ENCODE measurements at places on chromosomes 5 and 9.

DNA sequence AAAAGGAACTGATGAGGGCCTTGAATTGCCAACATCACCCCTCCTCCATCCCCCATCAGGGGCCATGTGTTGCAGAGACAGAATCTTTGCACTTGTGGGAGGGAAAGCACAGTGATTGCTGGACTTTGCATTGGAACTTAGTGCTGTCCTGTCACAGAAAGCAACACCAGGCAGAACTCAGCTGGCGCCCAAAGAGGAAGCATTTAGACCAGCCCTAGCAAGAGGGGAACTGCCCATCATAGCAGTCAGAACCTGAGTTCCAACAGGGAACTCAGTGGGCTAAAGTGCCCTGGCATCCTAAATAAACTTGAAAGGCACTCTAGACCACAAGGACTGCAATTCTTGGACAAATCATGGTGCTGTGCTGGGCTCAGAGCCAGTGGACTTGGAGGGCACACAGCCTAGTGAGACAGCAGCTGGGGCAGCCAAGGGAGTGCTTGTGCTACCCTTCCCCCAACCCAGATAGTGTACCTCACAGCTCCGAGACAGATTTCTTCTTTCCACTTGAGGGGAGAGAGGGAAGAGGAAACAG, 128.1 kb downstream of the ACTL7B start:
- peak; percentile 98 for DNase-seq

GRCh38 chr5:155052532-155052931, 39.0 kb downstream of the KIF4B start:
- DNase-seq, result no peak

DNA sequence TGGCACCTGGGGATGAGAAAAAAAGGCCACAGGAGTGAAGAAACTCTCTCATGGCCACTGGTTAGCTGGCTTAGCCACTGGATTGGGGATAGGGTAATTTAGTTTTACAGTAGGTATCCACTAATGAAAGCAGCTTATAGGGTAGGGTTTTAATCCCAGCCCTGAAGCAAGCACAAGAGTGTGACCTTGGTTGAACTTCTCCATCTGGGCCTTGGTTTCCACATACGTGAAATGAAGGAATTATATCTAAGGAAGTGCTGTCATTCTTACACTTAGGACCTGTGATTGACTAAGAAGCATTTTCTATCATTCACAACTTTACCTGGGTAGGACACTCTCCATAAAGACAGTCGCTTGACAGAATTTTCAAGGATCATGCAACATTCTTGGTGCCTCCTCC, 49.6 kb downstream of the FAT2 start:
- DNase-seq, result no peak

DNA sequence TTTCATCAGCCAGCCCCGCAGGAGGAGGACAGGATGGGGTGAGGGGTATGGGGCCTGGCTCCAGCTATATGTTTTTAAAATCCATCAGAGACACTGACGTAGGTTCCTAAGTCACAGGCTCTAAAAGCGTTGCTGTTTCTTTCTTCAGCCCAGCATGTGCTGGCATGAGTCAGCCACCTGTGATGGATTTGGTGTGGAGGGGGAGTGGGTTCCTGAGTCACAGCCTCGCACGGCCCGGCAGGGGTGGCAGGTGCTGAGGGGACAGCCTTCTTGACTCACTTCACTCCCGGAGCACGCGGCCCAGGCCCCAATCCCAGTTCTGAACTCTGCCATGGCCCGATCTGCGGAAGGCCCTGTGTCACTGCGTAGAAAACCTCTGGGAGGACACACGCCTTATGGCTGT, 38.8 kb upstream of the RPL26L1 start:
- DNase-seq, result no peak

- no peak for DNase-seq
Measured at GRCh38 chr5:91690921-91691320, 307.8 kb upstream of the ARRDC3 start.

- no peak for DNase-seq
Measured at GRCh38 chr9:93465855-93466254, 12.5 kb upstream of the FAM120AOS start.

- DNase-seq, result no peak
Measured at GRCh38 chr9:102445906-102446305, 549.2 kb upstream of the CYLC2 start.

DNA sequence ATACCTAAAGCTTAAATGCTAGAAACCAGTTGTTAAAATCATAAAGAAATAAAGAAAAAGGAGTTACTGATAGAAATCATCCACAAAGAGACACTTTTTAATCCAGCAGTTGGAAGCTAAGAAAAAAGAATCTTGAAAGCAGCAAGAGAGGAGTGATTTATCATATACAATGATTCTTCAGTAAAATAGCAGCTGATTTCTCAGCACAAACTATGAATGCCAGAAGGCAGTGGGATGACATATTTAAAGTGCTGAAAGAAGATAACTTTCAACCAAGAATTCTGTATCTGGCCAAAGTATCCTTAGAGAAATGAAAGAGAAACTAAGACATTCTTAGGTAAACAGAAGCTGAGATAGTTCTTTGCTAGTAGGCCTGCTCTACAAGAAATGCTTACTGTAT, 366.0 kb downstream of the HTR1A start:
- DNase-seq, result no peak

DNA sequence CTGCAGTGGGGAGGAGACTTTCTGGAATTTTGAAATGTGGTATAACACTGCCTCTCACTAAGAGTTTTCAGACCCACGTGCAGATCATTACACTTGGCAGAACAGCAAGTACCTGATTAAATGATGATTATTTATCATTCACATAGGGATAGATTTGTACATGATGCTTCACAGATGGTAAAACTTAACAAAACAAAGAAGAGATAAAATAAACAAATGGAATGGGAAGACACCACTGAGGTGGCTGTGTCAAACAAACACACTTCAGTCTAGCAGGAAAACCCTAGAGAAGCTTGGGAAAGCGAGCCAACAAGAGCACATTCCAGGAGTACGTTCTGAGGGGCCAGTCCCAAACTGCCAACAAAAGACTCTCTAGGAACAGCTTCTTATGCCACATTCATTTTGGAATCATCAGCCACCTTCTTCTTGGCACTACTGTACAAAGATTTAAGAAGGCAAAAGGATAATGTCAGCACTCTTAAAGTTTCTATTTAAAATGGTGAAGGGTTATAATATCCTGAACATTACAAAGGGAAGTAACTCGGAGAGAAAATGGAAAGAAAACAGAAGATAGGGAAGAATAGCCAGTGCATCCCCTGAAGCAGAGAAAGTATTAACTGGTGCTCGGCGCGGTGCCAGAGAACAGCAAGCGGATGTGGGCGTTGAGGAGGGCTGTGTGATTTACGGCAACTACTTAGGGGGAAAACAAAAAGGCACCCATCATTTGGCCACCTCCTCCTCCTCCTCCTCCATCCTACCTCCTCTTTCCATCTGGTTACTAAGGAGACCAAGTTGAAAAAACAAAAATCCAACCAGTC, 1.6 kb downstream of the MED27 start:
- peak; percentile 9 for DNase-seq

GRCh38 chr9:19431361-19432171, 22.8 kb downstream of the ACER2 start:
- DNase-seq, result peak; percentile 25

DNA sequence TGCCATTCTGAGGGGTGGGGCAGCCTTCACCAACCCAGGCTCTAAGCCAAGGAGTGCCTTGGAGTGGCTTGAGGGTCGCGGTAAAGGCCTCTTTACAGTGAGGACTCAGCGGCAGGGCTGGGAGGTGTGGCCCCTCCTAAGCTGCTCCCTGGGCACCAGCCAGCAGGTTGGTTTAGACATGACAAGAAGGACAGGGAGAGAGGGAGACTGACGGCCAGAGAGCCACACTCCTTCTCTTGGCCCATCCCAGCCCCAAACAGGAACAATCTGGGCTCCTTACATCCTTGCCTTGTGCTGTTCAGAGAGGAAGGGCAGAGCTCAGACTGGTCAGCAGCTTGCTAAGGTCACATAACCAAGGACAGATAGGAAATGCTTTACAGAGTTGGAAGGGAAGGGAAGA, 94.5 kb downstream of the LMX1B start:
- no peak for DNase-seq

- DNase-seq, result no peak
Measured at GRCh38 chr9:114301798-114302565, 20.9 kb upstream of the ORM1 start.

- no peak for DNase-seq
Measured at GRCh38 chr5:12691330-12691729, 787.1 kb upstream of the CTNND2 start.

DNA sequence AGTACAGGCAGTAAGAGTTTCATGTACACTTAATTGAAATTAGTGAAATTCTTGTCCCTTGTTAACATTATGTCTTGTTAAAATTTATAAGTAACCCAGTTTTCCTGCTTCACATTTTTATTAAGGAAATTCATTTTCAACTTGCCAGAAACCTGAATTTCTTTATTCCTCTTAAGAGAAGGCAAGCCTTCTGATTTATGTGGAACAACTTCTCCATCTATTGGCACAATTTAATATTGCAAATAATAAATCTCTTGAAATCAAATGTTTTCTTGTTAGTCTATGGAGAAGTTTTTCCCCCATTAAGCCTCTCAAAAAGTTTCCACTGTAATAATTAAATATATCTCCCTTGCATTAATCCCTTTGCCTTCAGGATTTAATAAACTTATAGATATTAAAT, 33.8 kb upstream of the ACO1 start:
- DNase-seq, result no peak

- DNase-seq, result no peak
Measured at GRCh38 chr5:109146591-109146990, 263.2 kb downstream of the PJA2 start.

- DNase-seq, result no peak
Measured at GRCh38 chr5:54799645-54800044, 185.7 kb downstream of the ESM1 start.

DNA sequence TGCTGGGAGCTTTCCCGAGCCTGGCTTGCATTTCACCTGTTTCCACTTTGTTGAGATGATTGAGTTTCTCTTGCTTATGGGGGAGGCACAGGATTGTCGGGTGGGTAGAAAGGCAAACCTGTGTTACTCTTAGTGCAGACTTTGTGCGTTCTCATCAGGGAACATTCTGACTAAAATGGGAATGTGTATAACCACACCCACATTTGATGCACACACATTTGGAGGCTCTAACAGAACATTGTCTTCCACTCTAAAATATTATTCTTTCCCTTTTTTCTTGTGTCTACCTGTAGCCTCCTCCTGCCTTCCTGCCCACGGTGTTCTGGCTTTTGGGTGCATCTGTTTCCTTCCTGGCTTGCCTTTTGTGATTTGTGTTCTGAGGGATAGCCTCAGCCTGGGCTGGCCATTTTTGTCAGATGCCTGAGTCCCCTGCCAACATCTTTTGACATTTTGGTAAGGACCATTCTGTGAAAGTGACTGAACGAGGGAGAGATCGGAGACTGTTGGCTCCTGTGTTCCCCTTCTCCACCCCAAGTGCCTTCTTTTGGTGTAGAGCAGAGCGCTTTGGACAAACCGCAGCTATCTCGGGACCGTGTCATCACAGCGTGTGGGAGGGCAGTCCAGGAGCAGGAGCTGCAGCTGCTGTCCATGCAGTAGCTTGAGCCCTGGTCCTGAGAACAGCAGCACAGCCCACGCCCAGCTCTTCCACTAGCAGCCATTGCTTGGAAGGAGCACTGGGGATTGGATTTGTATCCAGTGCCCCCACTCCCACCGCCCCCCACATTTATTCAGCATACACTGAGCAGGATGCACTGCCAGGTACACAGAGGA, 101.4 kb downstream of the ARHGAP26 start:
- DNase-seq, result no peak

DNA sequence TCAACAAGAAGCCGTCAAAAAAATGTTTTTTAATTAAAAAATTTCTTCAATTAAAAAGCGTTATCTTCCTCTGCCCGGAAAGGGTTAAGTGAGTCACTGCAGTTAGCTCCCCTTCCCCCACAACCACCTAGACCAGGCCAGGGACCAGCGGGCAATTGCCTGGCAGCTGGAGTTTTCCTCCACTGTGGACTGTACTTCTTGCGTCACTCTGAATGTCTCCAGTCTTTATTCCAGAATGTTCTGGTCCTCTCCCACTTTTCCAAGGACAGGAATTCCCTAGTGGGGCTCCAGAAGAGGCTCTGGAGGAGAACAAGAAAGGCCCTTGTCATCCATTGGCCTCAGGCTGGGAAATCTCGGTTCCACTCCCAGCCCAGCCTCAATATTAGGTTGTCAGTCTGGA, 114.0 kb downstream of the C9orf50 start:
- no peak for DNase-seq

DNA sequence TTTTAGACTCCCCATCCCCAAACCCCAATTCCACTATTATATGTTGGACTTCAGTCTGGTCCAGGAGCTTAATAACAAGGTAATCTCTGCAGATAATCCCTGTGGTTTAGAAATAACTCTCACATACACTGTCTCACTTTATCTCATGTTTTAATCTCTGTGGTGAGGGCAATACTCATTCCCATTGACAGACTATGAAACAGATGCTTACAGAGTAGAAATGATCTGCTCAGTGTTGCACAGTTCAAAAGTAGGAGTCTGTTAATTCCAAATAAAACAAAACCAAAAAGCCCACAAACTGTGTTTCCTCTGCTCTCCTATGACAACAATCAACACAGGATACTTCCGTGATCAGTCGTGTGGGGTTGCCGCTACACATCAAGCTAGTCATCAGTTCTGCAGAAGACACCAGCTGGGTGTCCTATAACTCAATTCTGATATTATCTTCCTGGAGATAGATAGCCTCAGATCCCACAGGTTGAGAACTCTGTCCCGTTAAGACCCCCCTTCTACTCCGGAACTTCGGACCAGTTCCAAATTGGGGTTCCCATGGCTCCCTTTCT, 26.3 kb upstream of the FANCC start:
- no peak for DNase-seq

- DNase-seq, result no peak
Measured at GRCh38 chr9:86454701-86455615, 100.7 kb upstream of the TUT7 start.

GRCh38 chr5:33422191-33422590, 18.6 kb upstream of the TARS1 start:
- DNase-seq, result no peak

GRCh38 chr9:115849679-115850412, 303.7 kb upstream of the PAPPA start:
- no peak for DNase-seq

DNA sequence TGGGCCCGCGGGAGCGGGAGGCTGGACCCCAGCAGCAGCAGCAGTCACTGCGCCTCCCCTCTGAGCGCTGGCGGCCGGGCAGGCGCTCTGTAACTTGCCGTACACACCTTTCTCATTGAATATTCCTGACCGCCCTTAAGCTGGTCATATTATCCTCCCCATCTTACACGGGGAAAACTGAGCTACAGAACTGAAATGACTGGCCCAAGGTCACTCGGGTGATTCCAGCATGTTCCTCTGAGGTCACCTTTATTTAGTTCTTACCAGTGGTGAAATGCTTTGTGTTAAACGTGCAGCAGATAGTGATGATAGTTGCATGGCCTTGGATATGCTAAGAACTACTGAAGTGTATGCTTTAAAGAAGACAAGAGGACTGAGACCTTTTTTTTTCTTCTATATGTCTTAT, 607 bp downstream of the UQCRQ start:
- DNase-seq, result no peak

GRCh38 chr5:134714120-134714519, 24.2 kb upstream of the CAMLG start:
- DNase-seq, result no peak

GRCh38 chr5:31194892-31195555, 1.5 kb downstream of the CDH6 start:
- DNase-seq, result no peak
